Motor neuron (in vitro differentiated cells): ENCODE measurements at places on chromosomes 5 and 9. TPM values are rescaled to one million over a fixed set of nuclear protein-coding genes. Genes with fewer than 3 reads are reported as not detected.
A peak's percentile ranks its signal among the peaks of the same experiment; 100 is the strongest.

DNA sequence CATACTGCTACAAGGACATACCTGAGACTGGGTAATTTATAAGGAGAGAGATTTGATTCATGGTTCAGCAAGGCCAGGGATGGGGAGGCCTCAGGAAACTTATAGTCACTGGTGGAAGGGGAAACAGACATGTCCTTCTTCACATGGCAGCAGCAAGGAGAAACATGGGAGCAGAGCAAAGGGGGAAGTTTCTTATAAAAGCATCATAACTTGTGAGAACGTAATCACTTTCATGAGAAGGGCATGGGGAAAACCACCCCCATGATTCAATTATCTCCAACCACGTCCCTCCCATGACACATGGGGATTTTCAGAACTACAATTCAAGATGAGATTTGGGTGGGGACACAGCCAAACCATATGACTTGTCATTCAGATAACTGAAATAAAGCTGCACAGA is 100.9 kb downstream of the ST8SIA4 start:
- no peak for ATAC-seq

Gene IFNA13
- not detected in 2 replicates for total RNA-seq

Gene ZBED3
- total RNA-seq: 4.1 and 5.7 TPM in 2 replicates

- no peak for ATAC-seq
Observed at GRCh38 chr5:56358703-56359681, 125.9 kb upstream of the ANKRD55 start.

Gene IL3
- total RNA-seq: not detected in 2 replicates

DNA sequence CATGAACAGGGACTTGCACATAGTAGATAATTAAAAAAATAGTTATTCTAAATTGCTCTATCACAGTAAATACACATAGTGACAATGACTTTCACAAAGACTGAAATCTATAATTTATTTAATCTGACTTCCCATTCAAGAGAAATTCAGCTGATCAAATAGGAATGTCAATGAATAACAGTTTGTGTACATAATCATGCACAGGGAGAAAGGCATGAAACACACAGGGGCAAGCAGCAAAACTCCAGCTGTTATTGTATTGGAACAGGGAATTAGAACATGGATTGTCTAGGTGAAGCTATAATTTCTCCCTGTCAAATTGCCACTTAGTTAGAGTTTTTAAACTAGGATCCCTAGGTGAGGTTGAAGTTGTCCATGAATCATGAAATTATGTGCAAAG is 99.9 kb downstream of the HCN1 start:
- no peak for ATAC-seq

DNA sequence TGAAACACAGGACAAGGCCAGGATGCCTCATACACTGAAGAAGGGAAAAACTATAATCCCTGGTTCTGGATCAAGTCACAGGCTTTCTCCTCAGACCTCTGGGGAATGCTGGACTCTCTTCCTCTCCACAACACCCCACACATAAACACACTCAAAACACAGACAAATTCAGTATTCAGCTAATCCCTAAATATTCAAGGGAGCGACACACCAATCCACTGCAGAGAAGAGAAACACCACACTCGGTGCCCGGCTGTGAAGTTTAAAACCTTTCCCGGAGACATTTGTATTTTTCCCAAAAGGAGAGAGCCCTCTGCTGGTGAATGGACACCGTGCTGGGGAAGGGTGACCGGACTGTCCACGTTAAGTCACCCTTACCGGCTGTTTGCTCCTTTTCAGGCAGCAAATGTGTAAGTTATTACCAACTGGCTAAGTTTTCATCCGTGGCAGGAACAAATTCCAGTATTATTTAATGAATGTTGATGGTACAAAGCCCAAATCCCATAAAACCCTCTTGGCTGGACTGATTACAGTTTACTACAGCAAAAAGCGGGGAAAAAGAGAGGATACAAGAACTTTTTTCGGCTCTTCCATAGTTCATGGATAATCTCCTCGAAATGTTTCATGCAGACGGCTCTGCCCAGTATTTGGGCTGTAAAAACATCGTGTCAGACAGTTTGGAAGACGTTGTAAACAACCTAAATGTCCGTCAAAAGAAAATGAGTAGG is 130.9 kb upstream of the SLC30A5 start:
- peak; percentile 97 for ATAC-seq

GRCh38 chr5:90981821-90982220 is 401.3 kb downstream of the ARRDC3 start:
- ATAC-seq: no peak

- ATAC-seq: peak; percentile 62
Observed at GRCh38 chr5:2751592-2752021, at the start of gene IRX2. TSS of gene IRX2 (minus strand) at chr5:2751677. CDS start at chr5:2751413, 264 bp downstream.

Gene ST8SIA4
- 0.49 and 0.89 TPM in 2 replicates for total RNA-seq
